ENCODE measurements at places on chromosomes 11 and 22.

DNA sequence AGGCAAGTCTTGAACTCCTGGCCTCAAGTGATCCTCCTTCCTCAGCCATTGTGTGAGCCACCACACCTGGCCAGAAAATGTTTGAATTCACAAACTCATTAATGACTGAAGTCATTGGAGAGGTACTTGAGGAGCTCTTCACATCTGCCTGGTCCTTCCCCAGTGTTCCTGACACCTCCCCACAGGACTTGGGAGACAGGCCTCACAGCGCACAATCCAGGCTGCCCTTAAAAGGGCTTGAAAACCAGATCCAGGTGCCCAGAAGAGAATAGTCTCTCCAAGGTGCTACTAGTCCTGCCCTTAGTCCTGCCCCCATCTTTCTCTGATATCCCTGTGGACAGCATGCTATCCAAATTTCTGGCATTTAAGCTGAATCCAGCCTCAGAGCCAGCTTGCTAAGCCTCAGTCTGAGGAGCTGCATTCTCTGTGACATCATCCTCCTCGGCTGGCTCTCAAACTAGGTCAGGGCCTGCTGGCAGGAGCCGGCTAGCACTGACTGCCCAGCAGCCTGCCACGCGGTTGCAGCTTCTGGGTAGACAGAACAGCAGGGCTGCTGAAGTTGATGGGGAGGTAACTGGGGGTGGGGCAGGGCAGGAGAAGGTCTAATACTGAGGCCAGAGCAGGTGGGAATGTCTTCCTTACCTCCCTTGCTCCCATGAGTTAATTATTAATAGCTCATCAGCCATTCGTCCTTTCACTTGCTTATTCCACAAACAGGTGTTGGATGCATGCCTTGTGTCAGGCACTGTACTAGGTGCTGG is 35.3 kb upstream of the NECTIN1 start:
- no peak for DNase-seq

DNA sequence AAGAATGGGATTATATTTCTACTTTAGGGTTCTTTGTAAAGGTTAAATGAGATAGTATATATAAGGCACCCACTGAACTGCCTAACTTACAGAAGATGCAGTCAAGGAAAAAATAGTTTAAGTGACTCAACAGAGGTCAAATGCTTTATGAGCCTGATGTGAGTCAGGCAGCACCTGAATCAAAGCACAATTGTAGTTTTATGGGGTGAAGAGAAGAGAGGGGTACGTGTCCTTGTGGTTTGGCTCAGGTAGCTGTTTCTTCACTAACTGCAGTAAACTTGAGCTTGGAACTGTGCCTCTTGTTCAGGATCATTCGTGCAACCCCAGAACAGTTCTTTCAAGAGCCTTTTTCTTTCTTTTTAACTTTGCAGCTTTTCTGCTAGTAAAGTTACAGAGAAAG is 125.2 kb upstream of the SPON1 start:
- no peak for DNase-seq

GRCh38 chr11:31397239-31397834 is 27.7 kb downstream of the DNAJC24 start:
- DNase-seq: no peak

DNA sequence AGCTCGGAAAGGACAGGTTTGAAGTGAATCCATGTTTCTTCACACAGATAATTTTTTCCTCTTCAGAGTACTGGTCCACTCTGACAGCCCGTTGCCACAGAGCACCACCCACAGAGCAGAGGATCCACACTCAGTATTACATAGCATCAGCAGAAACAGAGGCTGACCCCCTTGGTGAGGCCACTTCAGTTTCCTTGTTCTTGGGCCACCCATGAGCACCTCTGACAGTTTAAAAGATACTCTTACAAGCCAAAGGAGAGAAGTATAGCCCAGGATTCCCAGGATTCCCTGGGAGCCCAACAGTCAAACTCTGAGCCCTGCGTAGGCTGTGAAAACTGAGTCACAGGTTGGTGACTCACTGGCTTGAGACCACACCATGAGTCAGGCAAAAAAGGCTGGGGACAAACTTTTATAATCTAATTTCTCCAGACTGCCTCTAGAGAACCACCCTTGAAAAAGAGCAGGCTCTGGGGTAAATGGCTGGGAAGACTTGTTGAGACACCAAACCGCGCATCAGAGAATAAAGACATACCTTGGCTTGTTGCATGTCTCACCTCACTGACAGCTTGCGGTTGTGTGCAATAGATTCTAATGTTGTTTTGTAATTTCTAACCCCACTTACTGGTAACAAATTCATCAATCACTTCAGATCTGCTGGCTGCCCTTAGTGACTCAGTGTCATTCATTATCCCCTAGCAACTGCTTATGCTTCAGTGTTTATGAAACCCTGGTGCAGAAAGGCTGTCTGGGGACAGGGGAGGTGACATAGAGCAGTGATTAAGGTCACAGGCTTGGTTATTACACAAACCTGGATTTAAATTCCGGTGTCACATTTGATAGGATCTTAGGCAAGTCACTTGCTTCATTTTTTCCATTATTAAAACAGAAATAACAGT is 56.9 kb upstream of the PRSS23 start:
- DNase-seq: no peak

GRCh38 chr11:63866211-63866610 is 27.3 kb downstream of the MARK2 start:
- no peak for DNase-seq

GRCh38 chr11:119023741-119024140 is 5.2 kb downstream of the TRAPPC4 start:
- DNase-seq: no peak

DNA sequence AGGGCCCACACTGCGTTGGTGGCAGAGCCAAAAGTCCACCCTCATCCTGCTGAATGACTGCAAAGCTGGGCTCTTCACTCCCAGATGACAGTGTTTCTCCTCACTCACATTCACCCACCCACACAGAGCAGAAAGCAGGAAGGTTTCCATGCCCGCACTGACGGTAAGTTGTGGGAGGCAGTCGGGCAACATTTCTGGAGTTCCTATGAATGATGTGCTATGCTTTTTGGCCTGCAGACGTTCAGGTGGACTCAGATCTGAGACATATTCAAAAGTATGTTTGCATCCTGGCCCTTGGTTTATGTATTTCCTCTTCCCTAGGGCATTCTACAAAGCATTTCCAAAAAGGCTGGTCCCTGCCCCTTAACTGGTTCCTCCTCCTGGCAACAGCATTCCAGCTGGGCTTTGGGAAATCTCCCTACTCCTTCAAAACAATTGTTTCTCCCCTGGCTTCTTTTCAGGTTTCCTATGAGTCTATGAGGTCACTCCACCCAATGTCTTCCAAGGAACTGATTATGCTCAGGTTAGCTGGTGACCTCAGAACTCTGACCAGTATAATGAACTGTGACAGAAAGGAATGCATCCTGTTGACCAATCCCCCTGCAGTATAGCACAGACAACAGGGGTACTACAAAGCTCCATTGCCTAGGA is 36.4 kb downstream of the PACSIN2 start:
- DNase-seq: no peak

DNA sequence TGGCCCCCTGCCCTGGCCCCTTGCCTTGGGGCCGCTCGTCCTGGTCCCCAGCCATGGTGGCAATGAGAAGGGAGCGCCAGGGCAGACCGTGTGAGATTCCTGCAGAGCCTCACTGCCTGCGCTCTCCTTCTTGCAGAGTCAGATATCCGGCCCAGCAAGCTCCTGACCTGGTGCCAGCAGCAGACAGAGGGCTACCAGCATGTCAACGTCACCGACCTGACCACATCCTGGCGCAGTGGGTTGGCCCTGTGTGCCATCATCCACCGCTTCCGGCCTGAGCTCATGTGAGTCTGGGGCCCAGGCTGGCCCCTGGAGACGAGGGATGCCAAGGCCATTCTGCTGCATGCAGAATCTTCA is 114.1 kb downstream of the MICAL2 start:
- no peak for DNase-seq

GRCh38 chr11:67278939-67279588 is 10.0 kb upstream of the ANKRD13D start:
- no peak for DNase-seq

- no peak for DNase-seq
Measured at GRCh38 chr11:118304568-118305248, at the start of gene CD3E. CD3E (plus strand) TSS chr11:118304730; CDS start chr11:118304953, 223 bp downstream.

DNA sequence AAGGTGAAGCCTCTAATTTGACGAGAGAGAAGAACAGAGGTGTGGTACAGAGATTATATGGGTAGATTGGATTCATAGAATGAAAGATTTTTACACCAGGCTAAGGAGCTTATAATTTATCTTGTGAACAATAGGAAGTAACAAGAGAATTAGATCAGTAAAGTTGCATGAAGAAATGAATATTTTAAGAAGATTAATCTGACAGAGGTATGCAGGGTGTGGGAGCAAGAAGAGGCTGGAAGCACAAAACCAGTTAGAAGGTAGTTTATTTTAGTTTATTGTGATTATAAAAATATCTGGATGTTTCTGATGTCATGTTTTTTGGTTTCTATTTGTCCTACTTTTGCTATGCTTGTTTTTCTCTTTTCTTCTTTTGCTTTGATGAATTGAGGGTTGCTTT is 15.7 kb downstream of the SLC5A12 start:
- no peak for DNase-seq

- no peak for DNase-seq
Measured at GRCh38 chr11:134754521-134755198, 342.6 kb upstream of the B3GAT1 start.
